ENCODE measurements at places on chromosomes 1 and 21.
A peak's percentile ranks its signal among the peaks of the same experiment; 100 is the strongest.

DNA sequence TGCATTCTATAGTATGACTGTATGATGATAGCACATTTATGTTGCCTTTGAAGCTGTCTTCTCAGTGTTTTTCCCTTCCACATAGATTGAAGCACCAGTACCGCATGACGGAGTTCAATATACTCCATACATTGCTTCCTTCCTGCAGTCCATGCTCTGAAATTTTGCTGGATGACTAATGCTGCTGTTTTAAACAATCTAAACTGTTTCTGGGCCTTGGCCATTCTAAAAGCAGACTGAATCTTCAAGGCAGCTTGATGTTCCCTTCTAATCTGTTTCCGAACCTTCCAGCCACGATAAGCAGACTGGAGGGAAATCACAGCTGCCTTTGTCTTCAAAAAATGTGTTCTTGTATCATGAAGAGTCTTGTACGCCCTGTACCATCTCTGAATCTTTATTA, 36.2 kb upstream of the F13B start:
- DNase-seq: no peak

- DNase-seq: no peak
Measured at GRCh38 chr1:41661428-41662060, 177.1 kb upstream of the EDN2 start.

GRCh38 chr1:30900931-30901560, 7.5 kb downstream of the SDC3 start:
- no peak for DNase-seq

DNA sequence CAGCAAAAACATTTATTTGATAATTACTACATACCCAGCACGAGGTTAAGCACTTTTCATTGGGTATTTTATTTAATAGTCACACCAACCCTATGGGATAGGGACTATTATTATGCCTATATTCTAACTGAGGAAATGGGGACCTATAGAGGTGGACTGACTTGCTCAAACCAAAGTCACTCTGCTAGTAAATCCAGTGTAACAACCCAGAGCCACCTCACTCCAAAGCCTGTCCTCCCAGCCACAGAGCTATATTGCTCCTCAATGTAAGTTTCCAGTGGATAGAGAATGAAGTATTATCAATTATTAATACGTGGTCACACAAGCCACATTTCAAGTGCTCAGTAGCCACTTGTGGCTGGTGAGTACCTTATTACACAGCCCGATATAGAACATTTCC, 97.5 kb downstream of the RGS2 start:
- no peak for DNase-seq

DNA sequence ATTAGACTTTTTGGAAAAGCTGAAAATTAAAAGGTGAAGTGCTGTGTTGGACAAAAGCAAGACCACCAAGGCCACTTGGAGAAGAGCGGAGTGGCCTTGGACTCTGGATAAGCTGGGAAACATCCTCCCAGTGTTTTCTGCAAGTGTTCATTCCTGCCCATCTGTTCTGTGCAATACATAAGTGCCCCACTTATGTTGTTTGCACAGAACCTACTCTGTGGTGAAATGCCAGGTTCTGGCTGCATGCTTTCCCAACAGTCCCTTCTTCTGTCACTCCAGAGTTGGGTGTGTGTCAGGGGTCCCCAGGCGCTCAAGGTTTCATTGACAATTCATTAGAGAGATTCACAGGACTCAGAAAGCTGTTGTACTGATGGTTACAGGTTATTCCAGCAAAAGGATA, 30.3 kb downstream of the NHLH2 start:
- no peak for DNase-seq

DNA sequence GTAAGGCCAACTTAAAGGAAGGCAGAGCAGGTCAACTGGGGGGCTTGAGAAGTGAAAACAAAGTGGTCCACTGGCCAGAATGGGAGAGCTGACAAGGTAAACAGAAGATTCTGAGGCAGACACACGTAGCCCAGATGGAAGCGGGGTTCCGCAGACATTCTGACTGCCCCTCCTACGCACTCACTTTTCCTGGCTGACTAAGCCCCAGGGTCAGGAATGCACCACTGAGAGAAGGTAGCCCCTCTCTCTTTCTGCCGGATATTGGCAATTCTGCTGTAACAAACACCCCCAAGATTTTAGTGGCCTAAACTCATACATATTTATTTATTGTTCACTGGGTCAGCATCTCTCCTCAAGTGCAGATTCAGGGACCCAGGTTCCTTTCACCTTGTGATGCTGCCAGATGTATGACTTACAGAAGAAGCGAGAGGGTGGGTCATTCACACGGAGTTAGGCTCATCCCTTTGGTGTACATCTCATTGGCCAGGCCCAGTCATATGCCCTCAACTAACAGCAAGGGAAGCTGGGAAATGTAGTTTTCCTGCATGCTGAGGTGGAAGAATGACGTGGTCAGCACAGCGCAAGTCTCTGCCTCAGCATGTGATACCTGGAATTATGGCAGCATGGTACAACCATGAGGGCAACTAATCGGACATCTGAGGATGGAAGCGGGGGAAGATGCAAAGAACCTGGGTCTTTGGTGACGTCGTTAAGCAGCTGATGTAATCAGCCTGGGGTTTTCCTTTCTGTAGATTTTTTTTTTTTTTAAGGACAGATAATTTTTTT, 43.4 kb upstream of the MRPS6 start:
- DNase-seq: peak; percentile 37

GRCh38 chr1:7587108-7587772, 183.9 kb upstream of the VAMP3 start:
- DNase-seq: peak; percentile 19

DNA sequence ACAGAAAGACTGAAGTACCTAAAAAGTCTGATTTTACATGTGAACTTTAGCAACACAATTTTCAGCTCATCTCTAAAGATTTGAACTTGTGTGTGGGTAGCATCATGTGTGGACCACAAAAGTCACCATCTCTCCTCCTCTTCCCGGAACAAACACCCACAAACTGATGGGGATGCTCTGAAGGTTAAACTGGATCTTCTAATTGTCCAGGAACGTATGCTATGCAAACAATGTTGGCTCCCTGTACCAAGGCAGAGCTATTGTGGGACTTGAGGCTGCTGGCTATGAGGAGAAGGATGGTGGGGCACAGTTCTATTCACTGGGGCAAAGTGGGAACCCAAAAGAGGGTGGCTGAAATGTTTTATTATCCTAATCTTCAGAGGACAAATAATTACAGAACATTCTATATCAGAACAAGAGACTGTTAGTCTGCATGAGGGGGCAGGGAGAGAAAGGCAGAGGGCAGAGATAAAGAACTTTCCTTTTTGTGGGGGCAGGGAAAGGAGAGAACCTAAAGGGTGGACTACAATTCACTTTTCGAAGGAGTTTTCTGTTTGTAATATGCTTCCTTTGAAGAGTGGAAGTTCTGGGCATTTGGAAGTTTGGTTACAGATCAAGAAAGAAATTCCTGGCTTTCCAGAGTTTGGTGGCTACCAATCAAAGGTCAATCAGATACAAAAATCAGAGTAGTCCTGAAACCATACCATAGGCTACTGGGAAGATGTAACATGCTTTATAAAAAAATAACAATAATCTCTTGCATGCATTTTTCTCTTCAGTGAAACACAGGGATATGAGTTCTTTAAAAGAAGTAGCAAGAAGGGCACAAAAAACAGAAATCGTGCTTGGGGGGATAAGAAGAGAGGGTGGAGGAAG, 62.9 kb downstream of the GADD45A start:
- no peak for DNase-seq

DNA sequence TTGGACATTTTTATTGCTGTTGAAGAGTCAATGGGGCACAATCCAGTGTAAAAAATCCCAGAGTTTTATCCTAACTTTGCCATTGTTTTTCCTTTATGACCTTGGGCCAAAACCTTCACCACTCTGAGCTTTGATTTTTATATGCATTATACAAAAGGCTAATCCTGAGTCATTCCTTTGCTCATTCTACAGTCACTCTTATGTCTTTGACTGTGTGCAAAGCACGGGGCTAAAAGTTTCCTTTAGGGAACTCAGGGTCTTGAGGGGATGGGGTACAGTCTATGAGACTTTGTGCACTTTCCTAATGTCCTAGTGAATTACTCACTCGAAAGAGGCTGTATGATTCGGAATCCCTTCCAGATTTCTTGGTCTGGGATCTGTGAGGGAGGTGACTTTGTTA, 543.2 kb upstream of the CAMK1G start:
- no peak for DNase-seq

DNA sequence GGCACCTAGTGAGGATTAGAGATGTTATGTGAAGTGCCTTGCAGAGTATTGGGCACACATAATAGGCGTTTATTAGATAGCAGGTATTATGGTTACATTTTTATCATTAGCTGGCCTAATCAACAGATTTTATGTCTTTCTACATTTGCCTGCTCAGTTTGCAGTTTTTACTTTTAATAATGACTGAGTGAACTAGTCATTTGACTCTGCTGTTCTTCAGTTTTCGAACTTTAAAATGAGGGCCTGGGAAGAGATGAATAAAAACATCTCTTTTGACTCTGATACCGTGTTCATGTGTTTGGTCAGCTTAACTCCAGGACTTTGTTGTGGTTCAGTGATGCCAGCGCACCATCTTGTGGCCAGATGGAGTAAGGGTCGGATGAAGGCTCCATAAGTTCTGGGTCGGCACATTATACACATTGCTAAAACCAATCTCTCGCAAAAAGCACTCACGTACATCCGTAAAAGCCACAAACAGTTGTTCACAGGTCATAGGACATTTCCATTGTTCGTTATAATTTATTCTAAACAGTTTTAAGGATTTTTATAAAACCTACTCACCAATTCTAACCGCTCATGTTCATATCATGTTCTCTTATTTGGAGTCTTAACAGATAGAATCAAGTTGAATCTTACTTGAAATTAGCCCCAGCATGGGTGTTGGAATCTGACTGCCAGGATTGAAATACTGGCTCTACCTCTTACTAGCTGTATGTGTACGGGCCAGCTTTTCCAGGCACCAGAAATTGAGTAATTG, 78.4 kb upstream of the GPR88 start:
- peak; percentile 60 for DNase-seq

DNA sequence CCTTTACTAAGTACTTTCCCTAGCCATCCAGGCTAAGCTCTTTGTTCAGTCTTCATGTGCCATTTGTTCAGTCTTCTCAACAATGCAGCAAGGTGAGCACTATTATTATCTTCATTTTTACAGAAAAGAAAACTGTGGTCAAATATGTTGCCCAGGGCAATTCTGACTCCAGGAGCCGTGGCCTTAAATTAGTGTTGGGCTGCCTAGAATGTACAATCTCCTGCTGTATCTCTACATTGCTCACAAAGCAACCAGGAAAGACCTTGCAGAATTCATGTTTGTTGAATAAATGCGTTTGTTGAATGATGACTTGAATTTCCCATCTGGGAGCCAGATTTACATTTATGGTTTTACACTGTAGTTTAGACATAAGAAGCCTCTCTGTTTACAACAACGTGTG, 14.2 kb downstream of the CD101 start:
- DNase-seq: no peak

DNA sequence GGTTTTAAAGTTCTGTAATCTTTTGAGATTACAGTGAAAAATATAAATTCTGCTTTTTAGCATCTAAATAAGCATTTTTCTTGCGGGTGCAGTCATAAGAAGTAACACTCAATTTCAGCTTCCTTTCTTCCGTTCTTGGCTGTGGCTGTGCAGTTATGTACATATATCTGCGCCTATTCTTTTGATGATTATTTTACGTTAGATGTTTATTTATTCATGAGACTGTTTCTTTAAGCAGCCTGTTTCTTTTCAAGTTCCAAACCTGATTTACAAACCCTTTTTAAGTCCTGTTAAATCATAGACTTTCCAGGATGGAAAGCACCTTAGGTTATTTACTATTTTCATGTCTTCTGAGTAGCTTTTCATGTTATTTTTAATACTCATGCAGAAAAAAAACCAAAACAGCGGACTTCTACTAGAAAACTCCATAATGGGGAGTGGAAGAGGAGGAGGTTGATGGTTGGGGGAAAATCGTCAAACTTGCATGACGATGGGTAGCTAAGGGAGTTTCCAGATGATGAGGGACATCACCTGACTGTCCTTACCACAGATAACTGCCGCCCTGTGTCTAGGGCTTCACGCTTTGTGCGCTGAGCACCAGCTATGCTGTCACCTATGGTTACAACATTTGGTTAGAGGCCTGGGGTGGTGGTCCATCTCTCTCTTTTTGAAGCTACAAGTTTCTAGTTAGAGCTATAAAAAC, 2.6 kb downstream of the PRDM2 start:
- peak; percentile 57 for DNase-seq

DNA sequence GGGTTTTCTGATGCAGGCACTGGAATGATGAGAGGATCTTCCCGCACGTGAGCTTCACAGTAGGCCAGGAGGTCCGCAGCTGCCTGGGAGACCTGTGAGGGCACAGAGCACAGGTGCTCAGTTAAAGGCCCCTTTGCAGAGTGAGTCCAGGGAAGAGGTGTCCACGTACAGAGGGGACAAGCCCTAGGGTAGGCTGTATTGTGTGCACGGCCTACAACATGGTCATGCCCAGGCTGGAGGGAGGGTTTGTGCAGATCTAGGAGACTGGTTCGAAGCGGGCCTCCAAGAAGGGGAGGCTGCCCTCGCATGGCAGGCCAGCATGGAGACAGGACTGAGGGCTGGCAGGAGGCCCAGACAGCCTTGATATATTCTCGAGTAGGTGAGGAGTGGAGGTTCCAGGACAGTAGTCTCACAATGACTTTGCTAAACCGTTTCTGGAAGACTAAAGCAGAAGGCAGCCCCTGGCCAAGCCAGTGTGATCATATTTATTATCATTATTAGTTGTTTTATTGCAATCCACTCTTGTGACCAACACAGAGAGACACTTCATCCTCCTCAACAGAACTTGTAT, 48.0 kb upstream of the B3GALNT2 start:
- DNase-seq: no peak

DNA sequence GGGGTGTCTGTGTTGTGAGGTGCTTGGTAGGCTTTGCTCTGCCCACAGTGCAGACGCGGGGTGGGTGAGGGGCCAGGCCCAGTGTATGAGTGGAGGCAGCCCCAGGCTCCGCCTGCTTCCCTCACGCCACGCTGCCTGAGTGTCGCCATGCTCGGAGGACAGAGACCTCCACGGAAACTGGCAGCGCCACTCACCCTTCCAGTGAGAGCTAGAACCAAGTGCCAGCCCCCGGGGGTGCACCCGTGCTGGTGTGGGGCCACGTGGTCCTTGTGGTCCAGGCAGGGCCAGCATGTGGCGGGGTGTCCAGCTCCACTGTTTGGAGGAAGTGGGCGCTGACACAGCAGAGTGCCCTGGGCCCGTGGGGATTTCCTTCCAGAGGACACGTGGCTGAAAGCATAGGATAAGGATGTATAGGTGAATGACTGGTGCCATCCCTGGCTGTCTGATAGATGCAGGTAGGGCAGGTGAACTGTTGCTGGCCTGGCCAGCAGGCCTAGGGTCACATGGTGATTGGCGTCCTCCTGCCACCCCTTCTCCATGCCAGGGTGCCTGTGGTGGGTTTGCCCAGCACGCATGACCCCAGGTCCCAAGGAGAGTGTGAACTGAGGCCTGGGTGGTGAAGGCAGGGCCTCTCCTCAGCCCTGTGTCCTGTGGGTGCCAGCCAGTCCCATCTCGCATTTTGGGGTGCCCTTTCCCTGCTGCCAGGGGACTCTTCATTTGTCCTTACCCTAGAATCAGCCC, 3.8 kb downstream of the LRRC3 start:
- DNase-seq: no peak

DNA sequence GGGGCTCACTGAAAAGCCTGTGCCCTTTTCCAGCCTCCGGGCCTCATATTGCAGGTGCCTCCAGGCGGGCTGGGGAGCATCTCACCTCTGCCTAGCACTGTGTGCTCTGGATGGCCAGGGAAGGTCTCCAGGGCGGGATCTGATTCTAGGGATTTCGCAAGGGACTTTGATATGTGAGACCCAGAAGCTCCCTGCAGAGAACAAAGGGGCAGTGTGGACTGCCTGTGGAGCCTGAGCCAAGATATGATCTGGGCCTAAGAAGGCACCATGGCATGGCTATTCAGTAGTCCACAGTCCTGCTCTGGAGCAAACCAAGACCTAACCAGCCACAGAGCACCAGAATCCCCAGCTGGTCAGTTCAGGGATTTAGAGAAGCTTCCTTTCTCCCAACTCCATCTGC, 157.2 kb downstream of the ST6GALNAC5 start:
- DNase-seq: no peak

All from activated CD4-positive, CD25-positive, alpha-beta regulatory T cell treated with anti-CD3 and anti-CD28 coated beads, Interleukin-2, amount 50 U/mL, for 72 hours (primary cell).